ENCODE measurements at places on chromosomes 12 and 14. TPM values are rescaled to one million over a fixed set of nuclear protein-coding genes. Genes with fewer than 3 reads are reported as not detected.

DNA sequence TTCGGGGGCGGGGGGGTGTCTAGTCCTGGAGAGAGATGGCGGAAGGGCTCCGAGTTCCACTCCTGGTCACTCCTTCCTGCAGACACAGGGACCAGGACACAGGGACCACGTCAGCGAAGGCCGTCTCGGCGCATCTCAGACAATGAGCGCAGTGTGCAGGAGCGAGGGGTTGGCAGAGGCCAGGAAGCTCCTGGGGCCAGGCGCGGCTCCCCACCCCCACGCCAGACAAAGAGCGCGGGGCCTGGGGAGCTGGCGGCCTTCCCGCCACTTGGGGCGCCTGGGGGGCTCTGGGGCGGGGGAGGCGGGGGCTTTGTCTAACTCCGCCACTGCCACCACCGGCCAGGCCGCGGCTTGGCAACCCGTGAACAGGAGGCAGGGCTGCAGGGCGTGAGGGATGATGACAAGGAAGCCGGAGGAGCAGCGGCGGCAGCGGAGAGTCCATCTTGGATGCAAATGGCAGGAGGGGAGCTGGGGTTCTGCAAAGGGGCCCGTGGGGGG, 2.2 kb downstream of the CDK2AP1 start:
- peak; percentile 85 for DNase-seq

Gene ITGA7
- total RNA-seq: 2.6 TPM

DNA sequence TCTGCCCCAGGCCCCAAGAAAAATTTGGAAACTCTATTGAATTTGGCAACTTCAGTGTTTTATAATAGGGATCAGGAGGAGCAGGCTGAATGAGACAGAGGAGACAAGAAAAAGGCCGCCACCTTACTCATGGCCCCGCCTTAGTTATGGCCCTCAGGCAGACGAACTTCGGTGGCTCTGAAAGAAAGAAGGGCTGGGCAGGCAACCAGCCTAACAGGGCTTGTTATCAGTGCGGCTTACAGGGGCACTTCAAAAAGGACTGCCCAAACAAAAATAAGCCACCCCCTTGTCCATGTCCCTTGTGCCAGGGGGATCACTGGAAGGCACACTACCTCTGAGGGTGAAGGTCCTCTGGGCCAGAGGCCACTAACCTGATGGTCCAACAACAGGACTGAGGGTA, 146.3 kb upstream of the ATF7IP start:
- no peak for DNase-seq

DNA sequence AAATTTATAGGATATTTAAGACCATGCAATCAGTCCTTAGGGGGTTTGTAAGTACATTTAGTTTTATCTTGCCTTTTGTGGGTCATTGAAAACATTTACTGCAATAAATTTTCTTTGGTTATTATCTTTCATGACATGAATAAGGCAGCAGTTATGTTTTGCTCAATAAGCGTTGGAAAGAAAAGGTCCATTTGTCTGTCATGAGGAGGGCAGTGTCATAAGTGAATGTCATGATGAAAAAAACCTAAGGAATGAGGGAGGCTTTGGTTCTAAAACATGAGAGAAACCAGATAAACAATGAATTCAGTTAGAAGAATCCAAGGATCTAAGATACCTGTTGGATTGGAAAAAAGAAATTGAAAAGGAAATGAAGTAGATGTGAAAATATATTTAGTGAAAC, 209.4 kb downstream of the NAV3 start:
- DNase-seq: no peak
